A549 treated with CpdA at 1 μM for 4 hours (cell line): ENCODE measurements at places on chromosomes 5 and 9. TPM values are rescaled to one million over a fixed set of nuclear protein-coding genes. Genes with fewer than 3 reads are reported as not detected.

The ZDHHC11 gene
- 14.3 to 19.6 TPM (median 18.0 TPM) in 5 replicates for total RNA-seq

The EGFLAM gene
- total RNA-seq, result 0.08 to 0.11 TPM in 2 of 5 replicates, not detected in the others

The MSX2 gene
- total RNA-seq, result 4.6 to 6.7 TPM (median 6.3 TPM) in 5 replicates

The CCL21 gene
- not detected in 5 replicates for total RNA-seq

The PAEP gene
- total RNA-seq, result 0.14 to 0.27 TPM (median 0.21 TPM) in 3 of 5 replicates, not detected in the others

The CDC23 gene
- 24.3 to 34.8 TPM (median 29.3 TPM) in 5 replicates for total RNA-seq

The JAK2 gene
- 2.1 to 3.5 TPM (median 3.0 TPM) in 5 replicates for total RNA-seq

The RNF224 gene
- 0.10 to 0.24 TPM (median 0.20 TPM) in 5 replicates for total RNA-seq
